ENCODE measurements at places on chromosomes 11 and 22. TPM values are rescaled to one million over a fixed set of nuclear protein-coding genes. Genes with fewer than 3 reads are reported as not detected.

MS4A6E gene
- total RNA-seq = not detected

TPBGL gene
- total RNA-seq = 0.26 TPM

OR5F1 gene
- total RNA-seq = not detected

NLRP14 gene
- total RNA-seq = not detected

DNA sequence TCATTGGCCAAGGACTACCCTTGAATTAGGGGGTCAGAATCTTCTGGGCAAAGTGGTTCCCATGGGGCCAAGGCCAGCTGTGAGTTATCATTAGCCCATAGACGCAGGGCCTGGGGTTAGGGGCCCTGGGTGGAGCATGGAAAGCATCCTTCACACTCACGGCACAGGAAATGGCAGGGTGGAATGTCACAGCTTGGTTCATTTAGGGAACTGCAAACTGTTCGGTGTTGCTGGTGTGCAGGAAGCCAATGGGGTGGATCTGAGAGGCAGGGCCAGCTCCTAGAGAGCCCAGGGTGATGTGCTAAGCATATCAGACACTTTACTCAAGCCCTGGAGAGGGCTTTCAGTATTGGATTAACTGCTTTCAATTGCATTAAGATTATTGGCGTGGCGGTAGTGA, 42.9 kb downstream of the TECTA start:
- H3K36me3 ChIP-seq = no peaks in the 10 kb centered on the region
- no peaks in the 10 kb centered on the region for H3K4me1 ChIP-seq
- H3K27ac ChIP-seq = no peak overlapping the region
- DNase-seq = no peak
- H3K4me3 ChIP-seq = no peak overlapping the region

DNA sequence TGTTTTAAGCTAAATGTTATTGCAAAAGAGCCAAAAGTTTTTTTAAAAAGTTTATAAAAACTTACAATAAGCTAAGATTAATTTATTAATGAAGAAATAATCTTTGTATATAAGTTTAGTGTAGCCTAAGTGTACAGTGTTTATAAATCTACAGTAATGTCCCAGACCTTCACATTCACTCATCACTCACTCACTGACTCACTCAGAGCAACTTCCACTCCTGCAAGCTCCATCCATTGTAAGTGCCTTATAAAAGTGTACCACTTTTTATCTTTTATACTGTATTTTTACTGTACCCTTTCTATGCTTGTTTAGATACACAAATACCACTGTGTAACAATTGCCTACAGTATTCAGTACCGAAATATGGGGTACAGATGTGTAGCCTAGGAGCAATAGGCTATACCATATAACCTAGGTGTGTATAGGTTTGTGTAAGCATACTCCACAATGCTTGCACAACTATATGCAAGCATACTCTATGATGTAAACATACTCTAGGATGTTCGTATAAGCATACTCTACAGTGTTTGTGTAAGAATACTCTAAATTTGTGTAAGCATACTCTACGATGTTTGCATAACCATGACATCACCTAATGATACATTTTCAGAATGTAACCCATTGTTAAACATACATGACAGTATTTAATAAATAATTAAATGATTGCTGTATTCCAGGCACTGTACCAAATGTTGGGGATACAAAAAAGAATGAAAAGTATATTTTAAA, 953.0 kb downstream of the KCNA4 start:
- no peaks in the 10 kb centered on the region for H3K4me1 ChIP-seq
- DNase-seq = no peak
- H3K27me3 ChIP-seq = no peaks in the 10 kb centered on the region
- no peaks in the 10 kb centered on the region for H3K36me3 ChIP-seq
- no peak overlapping the region for H3K27ac ChIP-seq
